T-helper 9 cell (primary cell): ENCODE measurements at places on chromosomes 5 and 9.

DNA sequence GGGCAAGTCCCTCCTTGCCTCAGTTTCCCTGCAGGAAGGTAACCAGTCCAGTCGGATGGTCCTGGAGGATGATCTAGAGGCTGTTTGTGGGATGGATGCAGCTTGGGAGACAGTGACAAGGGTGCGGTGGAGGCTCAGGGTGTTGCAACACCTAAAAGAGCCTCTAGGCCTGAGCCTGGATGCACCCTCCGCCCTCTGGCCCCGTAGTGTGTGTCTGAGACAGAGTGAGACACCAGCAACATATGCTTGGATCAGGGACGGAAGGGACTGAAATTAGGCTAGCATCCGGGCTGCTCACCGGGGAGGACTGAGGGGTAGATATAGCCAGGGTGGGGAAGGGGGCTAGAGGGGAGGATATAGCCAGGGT, 1.1 kb downstream of the CRAT start:
- no peak for DNase-seq

GRCh38 chr5:113514289-113514635, 768 bp downstream of the YTHDC2 start:
- no peak for DNase-seq

- DNase-seq = no peak
These were observed 5.5 kb downstream of the DNAJB5 start for GRCh38 chr9:34994900-34995669.

DNA sequence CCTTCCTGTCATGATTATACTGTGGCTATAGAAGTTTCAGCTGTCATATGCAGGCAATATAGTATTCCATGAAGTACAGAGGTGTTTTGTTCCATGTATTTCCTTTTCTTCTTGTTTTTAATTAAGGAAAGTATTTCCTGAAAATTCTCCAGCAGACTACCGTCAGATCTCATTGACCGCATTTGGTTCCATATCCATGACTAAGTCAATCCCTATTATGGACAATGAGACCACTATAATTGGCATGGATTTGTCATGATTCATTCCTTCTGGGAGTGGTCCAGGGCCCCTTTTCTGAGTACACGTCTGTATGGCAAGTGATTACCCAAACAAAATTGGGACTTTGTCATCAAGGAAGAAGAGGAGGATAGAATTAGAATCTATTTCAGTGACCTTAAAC, 283.2 kb upstream of the CLINT1 start:
- DNase-seq = no peak

DNA sequence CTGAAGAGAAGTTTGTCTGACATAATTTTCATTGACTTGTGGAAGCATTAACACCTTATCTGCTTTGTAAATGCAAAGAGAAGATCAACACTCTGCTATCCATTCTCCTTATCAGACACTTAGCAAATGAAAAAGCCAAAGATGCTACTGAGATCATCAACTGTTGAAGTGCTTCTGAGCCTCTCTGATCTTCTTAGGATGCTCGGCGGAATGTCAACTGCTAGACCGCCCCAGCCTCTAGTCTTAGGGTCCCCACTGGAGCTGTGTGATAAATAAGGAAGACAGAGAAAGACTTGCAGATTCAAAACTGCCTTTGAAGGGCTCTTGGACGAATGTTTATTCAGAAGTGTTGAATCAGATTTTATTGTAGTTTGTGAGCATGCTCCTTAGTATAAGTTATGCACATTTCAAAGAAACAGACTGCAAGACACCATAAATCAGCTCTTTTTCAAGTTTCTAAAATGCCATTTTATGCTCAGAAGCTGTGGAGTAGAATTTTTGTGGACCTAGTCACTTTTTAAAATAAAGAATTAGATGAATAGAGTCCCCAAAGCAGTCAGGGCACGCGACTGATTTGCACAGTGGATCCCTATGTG, 197.9 kb downstream of the DIRAS2 start:
- DNase-seq = no peak

DNA sequence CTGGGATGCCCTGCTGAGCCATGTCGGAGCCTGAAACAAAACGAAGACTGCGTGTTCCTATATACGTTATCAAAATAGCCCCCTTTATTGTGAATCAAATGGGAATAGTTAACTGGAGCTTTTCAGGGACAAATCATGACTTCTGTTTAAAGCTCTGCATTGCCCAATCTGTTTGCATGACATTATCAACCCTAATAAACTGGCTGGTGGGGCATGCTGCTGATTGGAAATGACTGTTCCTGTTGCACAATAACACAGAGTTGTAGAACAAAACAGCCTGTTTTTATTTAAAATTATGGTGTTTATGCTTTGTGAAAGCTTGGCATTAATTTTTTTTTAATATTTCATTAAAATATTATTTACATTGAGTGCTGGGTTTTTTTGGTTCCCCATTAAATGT, 215.5 kb downstream of the TMEM167A start:
- DNase-seq = no peak

DNA sequence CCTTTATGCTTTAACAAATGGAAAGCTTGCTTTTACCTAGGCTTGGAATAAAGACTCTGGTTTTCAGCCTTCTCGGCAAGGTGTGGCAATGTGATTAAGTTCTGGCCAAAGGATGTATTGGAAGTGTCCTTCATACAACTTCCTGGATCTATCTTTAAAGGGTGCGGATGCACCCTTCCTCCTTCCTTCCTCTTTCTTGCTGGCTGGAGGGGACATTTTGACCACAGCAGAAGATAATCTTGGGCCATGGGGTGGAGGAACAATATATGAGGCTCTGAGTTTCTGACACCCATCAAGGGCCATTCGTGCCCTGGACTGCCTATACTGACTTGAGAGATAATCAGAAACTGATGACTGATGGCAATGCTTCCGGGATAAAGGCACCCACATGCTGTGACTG, 145.7 kb downstream of the ACER2 start:
- DNase-seq = no peak

- no peak for DNase-seq
These were observed 122.3 kb upstream of the IL12B start for GRCh38 chr5:159452480-159453167.

GRCh38 chr5:6319116-6319515, 59.2 kb downstream of the MED10 start:
- DNase-seq = no peak

- no peak for DNase-seq
These were observed 253.1 kb downstream of the PDE4D start for GRCh38 chr5:59640411-59640810.

GRCh38 chr9:101092922-101093321, 64.4 kb downstream of the PLPPR1 start:
- no peak for DNase-seq

DNA sequence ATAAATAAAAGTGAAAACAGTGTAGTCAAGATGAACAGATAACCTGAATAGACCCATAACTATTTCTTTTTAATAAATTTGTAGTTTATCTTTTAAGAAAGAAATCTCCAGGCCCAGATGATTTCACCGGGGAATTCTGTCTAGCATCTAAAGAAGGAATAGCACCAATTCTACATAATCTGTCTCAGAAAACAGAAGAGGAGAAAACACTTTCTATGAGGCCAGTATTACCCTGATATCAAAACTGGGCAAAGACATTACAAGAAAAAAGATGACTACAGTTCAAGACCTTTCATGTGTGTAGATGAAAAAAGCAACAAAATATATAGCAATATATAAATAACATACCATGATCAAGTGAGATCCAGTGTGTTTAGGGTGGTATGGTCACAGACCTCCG, 31.4 kb downstream of the TTC23L start:
- no peak for DNase-seq

DNA sequence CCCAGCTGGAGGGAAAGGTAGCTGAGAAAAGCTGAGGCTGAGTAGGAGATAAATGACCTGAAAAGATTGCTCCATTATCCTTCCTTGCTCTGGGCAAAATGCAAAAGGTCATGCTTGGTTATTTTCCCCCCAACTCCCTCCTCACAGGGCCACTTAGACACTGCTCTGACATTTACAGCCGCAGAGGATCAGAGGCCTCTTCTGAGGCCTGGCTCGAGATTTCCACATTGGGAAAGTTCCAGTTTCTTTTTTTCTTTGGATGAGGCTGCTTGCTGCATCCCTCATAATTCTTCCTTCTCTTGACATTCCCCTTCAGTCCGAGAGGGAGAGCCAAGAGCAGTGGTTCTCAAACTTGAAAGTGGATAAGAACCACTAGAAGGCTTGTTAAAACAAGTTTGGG, 60.1 kb upstream of the HSPA9 start:
- DNase-seq = no peak

DNA sequence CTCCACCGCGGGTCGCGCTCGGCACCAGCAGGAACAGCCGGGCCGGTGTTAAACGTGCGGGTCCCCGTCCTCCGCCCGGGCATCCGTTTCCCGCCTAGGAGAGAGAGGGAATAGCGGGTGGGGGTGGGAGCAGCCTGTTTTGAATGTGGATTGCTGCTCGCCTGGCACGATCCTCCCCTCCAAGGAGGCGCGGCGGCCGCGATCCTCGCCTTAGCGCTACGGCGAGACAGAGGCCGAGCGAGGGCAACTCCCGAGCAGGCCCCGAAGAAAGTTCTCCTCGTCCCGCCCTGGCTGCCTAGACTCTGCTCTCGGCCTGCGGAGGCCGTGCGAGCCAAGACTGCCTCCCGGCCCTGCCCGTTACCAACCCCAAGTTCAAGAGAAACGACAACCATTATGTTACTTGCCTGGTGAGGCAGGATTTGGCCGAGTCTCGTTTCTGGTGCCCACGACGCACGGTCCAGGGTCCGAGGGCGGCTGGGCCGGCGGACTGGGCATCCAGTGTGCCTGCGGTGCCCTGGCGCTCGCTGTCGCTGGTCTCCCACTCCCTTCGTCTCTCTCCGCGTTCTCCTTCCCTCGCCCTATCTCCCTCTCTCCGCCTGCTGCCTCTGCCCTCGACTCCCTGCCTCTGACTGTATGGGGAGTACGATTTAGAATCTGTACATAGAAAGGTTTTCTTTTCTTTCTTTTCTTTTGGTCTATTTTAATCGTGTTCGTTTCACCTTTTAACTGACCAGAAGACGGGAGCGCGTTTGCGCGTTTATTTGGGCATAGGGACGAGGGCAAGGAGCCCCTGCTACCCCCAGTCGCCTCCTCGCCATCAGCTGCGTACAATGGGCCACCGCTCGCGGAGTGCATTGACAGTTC, 724 bp downstream of the NR2F1-AS1 start:
- DNase-seq = no peak

GRCh38 chr9:34566972-34567371, 22.6 kb downstream of the CNTFR start:
- DNase-seq = no peak

GRCh38 chr9:95004411-95005277, 278.1 kb downstream of the AOPEP start:
- no peak for DNase-seq

- DNase-seq = no peak
These were observed 70.3 kb downstream of the DAPK1 start for GRCh38 chr9:87567983-87568382.
